Hair follicular keratinocyte (primary cell): ENCODE measurements at places on chromosomes 12 and 14. TPM values are rescaled to one million over a fixed set of nuclear protein-coding genes. Genes with fewer than 3 reads are reported as not detected.

Gene FAM181A
- total RNA-seq: 0.80 TPM in 1 of 2 replicates, not detected in the other

Gene CSRP2
- total RNA-seq: 31.9 and 70.1 TPM in 2 replicates

Gene OR9K2
- not detected in 2 replicates for total RNA-seq

Gene OVCH1
- total RNA-seq: under 0.01 TPM in 1 of 2 replicates, not detected in the other

Gene RNASE2
- total RNA-seq: not detected in 2 replicates

Gene DCN
- 2.5 and 21.4 TPM in 2 replicates for total RNA-seq
